Regular cardiac myocyte (primary cell): ENCODE measurements at places on chromosomes 6 and 20. TPM values are rescaled to one million over a fixed set of nuclear protein-coding genes. Genes with fewer than 3 reads are reported as not detected.

SIRPA gene
- total RNA-seq, result 2.9 and 9.9 TPM in 2 replicates

BANF2 gene
- not detected in 2 replicates for total RNA-seq

TUBE1 gene
- total RNA-seq, result 17.8 and 33.3 TPM in 2 replicates

MOXD1 gene
- total RNA-seq, result 29.3 and 135 TPM in 2 replicates

MOG gene
- not detected in 2 replicates for total RNA-seq

CYP24A1 gene
- 0.96 and 1.7 TPM in 2 replicates for total RNA-seq

TRIM31 gene
- not detected in 2 replicates for total RNA-seq
